ENCODE measurements at places on chromosomes 5 and 9.
A peak's percentile ranks its signal among the peaks of the same experiment; 100 is the strongest.

DNA sequence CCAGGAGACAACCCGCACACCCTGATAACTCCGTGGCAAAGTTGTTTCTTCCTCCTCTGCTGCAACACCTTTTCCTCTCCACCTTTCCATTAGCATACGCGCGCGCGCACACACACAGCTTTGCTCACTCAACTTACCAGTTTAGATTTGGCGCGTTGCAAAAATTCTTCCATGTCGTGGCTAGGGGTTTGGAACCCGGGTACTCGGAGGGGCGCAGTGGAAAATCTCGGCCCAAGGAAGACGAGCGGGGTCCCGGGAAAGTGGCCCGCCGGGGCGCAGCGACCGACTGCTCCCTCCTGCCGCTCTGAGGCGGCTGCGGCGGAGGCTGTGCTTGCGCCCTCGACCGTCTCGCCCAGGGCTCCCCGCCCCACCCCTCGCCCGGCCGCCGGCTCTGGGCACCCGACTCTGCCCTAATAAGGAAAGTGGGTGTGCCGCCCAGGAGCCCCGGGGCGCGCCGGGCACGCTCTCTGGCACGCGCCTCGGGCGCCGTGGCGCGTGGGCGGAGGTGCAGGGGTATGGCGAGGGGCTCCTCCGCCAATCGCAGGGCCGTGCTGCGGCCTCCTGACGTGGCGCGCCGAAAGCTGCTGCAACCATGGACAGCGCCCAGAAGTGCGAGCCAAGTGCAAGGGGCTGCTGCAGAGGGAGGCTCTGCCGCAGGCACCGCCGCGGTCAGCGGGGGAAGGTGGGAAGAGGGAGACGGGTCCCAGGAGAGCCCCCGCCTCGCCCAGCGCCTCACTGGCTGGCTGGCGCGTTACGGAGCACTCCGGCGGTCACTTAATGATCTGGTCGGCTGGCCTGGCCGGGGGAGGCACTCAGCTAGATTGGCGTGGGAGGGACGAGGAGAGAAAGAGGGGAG lies at the start of gene PRUNE2:
TSS of gene PRUNE2 (minus strand) at position 324 of the 856 bp plus-strand sequence. CDS start at position 173, 151 bp downstream.
- DNase-seq, result peak; percentile 39

GRCh38 chr5:173750538-173751265 lies 134.3 kb upstream of the BOD1 start:
- no peak for DNase-seq

- no peak for DNase-seq
Observed at GRCh38 chr9:89724659-89725058, 119.8 kb downstream of the GADD45G start.

GRCh38 chr9:84278130-84278529 lies 62.4 kb downstream of the SLC28A3 start:
- no peak for DNase-seq

All from activated CD4-positive, alpha-beta T cell treated with anti-CD3 and anti-CD28 coated beads, Interleukin-2, Interleukin-6, amounts not matched to agents 100 ng/mL and 50 ng/mL, durations not matched to agents 16 hours and 8 hours (primary cell).